ENCODE measurements at places on chromosomes 1 and 21.

GRCh38 chr1:101051688-101052638, 26.4 kb upstream of the DPH5 start:
- no peak for DNase-seq

DNA sequence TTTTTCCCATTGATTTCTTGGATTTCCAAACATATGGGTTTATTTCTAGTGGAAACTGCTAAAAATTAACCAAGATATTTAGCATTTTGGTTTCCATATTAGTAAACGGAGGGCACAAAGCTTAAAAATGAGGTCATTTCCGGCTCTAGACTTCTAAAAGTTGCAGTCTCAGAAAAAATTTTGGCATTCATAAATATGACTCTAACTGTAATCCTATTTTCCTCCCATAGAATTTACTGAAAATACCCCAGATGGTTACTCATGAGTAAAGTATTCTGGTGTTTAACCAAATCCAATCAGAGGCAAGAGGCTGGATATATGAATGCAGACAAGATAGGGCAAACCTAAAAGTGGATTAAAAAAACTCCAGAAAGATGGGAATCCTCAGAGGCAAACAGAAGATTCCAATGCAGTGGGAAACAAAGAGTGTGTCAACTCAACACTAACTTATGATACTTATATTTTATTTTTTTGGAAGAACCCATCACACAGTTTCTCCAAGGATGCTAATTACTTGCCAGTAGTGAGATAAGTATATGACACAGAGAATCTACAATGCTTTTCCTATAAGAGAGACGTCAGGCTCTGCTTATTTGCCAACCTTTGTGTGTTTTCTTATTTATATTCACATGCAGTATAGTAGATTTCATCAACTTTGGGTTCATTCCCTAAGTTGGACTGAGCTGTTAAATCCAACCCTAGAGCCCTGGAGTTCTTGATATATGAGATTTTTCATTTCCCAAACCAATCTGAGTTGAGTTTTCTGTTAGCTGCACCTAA, 90.1 kb upstream of the BCL10 start:
- no peak for DNase-seq

DNA sequence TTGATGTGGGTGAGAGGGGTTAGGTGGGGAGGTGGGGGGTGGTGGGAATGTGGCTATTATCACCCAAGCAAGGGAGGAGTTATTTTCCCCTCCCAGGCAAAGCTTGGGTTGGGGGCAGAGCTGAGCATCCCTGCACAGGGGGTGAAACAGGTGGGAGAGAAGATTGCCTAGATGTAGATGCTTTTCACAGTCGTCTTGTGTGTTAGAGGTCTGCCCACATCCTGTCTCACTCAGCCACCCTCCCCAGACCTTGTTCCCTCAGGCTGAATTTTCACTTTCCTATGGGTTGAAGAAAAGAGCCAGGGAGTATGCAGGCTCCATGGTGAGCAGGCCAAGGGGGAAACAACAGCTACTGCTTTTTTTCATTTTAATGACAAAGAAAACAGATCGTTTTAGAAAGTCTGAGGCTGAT, 223.5 kb downstream of the KIF26B start:
- no peak for DNase-seq

GRCh38 chr1:11067716-11068599, 8.1 kb upstream of the SRM start:
- DNase-seq: no peak

GRCh38 chr1:24155011-24155782, 12.3 kb upstream of the IL22RA1 start:
- DNase-seq: no peak

DNA sequence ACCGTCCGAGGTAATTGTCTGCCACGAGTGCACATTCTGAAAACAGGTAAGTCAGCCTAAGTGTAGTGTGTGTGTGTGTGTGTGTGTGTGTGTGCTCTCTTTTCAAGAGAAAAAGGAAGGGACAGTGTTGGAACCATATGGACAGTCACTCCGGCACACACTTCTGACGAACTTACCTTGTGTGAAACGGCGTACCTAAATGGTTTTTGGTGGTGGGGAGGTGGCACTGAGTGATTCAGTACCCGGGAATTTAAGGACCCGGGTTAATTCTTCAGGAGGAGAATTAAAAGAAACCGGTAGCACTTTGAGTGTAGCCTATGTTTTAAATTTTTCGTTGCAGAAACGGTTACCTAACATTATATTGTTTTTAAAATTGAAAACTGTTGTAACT, 286 bp downstream of the ODR4 start:
- DNase-seq: no peak

- no peak for DNase-seq
These were observed 25.6 kb downstream of the HHIPL2 start for GRCh38 chr1:222522105-222522915.

- DNase-seq: no peak
These were observed 183.7 kb upstream of the ZC3H12A start for GRCh38 chr1:37290718-37291117.

DNA sequence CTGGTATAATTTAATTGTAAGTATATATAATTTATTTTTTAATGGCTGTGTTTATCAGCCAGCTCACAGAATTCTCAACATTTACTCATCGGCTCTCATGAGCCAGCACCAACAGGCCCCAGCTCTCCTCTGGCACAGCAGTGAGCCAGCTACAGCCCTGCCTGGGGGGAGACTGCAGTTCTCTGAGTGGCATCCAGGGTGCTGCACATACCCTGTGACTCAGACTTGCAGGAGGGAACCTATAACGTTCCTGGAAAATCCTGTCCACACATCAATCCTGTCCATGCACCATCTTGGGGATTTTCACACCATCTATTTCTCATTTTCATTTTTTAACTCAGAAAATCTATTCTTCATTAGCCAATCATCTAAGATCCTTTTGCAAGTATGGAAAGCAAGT, 36.5 kb downstream of the FHAD1 start:
- DNase-seq: no peak

GRCh38 chr21:42414928-42415769, 11.4 kb downstream of the UBASH3A start:
- DNase-seq: peak; percentile 85

DNA sequence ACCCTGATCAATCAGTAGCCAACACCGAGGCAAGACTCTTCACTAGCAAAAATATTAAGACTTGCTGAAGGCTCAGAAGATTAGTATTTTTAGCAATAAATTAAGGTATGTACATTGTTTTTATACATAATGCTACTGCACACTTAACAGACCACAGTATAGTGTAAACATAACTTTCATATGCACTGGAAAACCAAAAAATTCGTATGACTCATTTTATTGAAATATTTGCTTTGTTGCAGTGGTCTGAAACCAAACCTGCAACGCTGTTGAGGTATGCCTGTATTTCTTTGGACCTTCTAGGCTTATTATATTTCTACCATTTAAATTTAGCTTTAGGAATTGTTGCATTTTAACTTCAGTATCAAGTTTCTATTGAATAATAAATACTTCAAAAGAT, 65.8 kb upstream of the BCL9 start:
- no peak for DNase-seq
